ENCODE measurements at places on chromosomes 3 and 15.
A peak's percentile ranks its signal among the peaks of the same experiment; 100 is the strongest.

DNA sequence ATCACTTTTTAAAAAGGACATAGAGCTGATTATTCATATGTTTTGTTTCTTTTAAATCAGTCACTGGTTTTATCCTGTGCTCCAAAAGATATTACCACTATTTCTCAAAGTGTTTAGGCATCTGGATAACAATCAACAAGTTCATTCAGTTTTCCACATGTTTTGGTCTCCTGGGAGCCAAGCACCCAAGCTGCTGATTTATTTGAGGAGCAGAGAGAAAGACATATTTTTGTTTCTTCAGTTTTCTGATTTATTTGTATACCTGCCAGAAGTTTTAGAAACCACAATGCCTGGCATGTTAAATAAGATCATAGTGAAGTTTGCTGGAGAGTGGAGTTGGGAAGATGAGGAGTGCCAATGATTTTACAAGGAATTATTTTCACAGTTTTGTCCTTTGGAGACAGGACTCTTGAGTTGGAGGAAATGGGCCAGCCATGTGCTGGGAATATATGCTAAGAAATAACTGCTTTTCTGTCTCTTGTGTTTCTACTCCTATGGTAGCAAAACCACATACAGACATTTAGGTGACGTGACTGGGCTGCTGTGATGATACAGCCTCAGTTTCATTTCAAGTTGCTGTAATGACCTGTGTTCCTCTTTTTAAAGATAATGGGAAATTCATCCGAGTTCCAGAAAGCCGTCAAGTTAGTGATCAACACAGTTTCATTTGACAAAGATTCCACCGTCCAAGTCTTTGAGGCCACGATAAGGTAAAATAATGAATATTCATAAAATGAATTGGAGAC lies 11.7 kb downstream of the EDEM1 start:
- DNase-seq = no peak

DNA sequence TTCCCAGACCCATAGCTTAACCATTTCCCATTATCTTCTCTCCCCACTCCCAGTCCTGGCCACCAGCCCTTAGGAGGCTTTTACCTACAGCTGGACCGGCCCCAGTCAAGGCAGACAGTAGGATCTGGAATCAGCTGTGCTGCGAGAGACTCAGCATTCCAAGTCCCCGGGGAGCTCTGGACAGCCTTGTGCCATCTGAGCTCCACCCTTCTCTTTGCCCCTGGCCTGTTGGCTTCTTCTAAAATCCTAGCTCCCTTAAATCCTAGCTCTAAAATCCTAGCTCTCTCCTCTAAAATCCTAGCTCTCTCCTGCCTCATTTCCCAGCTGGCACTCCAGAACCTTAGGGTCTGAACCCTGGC lies 21.3 kb downstream of the MEGF11 start:
- DNase-seq = no peak

- DNase-seq = peak; percentile 76
Observed at GRCh38 chr3:40524568-40525285, at the start of gene ZNF621. Gene ZNF621, plus strand, starts transcription at chr3:40524960. Its CDS starts 881 bp downstream, at chr3:40525841.

- DNase-seq = peak; percentile 48
Observed at GRCh38 chr15:75834021-75834420, 9.2 kb upstream of the UBE2Q2 start.

- DNase-seq = no peak
Observed at GRCh38 chr15:92870010-92870591, 30.0 kb upstream of the CHD2 start.

GRCh38 chr3:72338942-72339669 lies 509.1 kb downstream of the SHQ1 start:
- DNase-seq = no peak

- DNase-seq = no peak
Observed at GRCh38 chr3:69252631-69253030, 130.2 kb upstream of the LMOD3 start.

- DNase-seq = no peak
Observed at GRCh38 chr3:173078525-173078924, 62.5 kb downstream of the SPATA16 start.

GRCh38 chr3:126517986-126518778 lies 609 bp upstream of the UROC1 start:
- no peak for DNase-seq

- no peak for DNase-seq
Observed at GRCh38 chr15:29031502-29032228, 145.9 kb downstream of the APBA2 start.

- peak; percentile 74 for DNase-seq
Observed at GRCh38 chr15:58463815-58464650, 32.2 kb downstream of the LIPC start.

GRCh38 chr15:80804970-80805495 lies 25.9 kb downstream of the CEMIP start:
- no peak for DNase-seq

DNA sequence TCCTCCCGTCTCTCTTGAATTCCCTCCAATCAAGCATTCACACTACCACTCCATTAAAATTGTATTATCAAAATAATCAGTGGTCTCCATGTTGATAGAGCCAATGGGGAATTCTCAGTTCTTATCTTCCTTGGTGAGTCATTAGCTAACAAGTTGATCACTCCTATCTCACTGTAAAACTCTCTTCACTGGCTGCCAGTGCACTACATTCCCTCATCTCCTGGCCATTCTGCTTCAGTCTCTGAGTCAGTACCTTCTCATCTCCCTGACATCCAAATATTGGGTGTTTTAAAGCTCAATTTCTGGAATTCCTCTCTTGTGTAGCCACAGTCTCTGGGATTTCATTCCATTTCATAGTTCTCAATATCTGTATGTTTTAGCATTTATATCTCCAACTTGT lies 175.2 kb downstream of the ALDH1A2 start:
- DNase-seq = no peak

DNA sequence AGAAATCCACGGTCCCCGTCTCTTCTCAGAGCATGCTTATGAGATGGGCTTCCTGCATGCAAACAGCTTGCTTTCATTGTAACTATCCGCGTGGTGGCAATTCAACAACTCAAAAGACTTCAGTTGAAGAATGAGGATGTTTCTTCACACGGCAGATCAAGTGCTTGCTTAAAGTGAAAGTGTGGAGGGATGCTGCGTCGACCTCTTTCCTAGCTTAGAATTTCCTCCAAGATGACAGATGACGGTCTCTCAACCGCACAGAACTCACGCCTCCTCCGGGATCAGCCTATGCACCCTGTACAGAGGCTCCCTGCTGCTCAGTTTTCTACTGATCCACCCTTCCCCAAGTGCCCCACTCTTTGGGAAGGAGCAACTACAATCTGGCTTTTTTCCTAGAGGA lies 47.8 kb downstream of the PCSK6 start:
- no peak for DNase-seq

DNA sequence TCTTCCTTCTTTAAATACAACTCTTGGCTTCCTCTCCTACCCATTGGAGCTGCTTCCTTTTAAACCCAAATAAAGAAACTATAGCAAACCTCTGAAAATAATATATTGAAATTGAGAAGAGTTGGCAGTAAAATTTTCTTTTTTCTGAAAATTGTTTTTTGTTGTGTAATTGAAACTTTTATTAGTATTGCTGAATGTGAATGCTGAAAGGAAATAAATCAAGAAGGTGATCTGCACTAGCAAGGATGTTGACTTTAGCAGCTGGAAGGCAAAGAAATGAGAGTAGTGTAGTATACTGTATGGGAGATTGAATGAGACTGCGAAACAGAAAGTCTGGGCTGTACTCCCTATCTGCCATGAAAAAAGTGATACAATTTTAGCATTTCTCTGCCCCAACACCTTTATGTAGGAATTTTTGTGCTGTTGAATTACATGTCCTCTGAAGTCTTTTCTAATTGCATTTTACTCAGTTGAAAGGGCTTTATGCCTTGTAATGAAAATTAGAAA lies 166.3 kb downstream of the DOCK3 start:
- DNase-seq = no peak

- DNase-seq = no peak
Observed at GRCh38 chr3:127395663-127396355, 108.0 kb upstream of the PRR20G start.

GRCh38 chr3:108008106-108008505 lies 82.7 kb downstream of the CD47 start:
- DNase-seq = no peak

DNA sequence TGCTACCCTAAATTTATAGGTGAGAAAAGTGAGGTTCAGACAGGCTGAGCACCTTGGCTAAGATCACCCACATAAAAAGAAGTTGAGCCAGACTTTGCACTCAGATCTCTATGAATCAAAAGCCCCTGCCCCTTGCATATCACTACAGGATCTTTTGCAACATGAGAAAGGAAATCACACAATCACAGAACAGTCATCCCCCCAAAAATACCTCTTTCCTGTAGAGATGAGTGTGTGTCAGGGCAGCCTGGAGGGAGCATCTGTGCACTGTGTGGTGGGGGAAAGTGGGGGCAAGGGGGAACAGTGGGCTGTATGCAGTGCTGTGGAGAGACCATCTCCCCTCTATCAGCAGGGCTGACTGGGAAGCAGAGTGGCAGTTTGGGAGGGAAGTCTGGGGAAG lies 46.6 kb downstream of the EPHB3 start:
- no peak for DNase-seq

- no peak for DNase-seq
Observed at GRCh38 chr15:34794590-34795206, 651 bp downstream of the ACTC1 start.

GRCh38 chr15:29142129-29142747 lies 127.4 kb downstream of the NSMCE3 start:
- no peak for DNase-seq

GRCh38 chr15:37015035-37015434 lies 85.3 kb downstream of the MEIS2 start:
- no peak for DNase-seq

DNA sequence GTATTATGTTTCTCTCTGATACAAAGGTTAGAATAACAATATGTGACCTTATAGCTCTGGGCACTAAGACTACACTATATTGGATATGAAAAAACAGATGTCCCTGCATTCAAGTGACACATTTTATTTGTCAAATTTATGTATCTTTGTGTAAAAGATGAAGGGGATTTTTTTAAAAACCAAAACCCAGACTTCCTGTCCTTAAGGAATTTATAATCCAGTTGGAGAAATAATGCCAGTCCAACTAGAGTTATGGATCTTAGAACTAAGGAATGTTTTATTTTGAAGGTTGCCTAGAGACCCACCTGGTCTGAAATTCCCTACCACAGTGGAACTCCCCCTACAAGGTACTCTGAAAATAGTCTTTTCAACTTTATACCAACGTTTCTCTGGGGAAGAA lies 33.3 kb upstream of the PIK3CB start:
- DNase-seq = no peak

DNA sequence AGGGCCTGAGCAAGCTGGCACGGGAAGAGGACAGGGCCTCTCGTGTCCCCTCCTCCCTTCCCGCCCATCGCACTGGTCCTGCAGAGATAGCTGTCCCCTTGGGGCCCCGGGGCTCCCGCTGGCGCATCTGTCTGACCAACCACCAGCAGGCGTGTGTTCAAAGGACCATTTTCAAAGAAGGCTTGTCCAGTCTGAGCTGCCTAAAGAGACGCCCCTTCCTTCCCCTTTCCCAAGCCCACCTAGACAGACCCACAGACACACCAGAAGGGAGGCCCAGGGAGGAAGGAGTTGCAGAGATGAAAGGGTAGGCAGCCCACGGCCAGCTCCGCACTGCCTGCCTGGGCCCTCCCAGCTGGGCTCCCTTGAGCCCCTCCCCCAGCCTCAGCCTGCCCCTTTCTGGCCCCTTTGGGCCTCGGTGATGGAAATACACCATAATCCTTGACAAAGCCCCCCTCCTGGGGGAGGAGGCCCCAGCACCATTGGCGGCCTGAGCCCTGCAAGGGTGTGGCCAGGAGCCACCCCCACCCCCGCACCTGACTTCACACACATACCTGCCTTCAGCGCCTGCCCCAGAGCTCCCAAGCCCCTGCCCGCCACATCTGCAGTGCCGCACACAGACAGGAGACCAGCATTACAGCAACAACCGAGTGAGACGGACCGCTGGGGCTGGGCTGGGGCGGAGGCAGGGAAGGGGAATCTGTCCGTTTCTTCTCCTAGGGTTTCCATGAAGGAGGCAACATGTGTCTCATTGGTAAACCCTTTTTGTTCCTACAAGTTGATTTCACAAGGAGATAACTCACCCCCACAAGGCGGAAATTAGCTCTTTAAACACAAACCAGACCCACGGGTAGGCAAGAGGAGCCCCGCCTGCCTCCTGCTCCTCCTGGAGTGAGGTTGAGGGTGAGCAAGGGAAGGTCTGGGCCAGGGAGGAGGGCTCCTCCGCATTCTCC lies at the start of gene STRA6:
Gene STRA6, minus strand, starts transcription at position 336 of the 950 bp plus-strand sequence. CDS start 520 bp downstream, outside the sequence.
- DNase-seq = no peak

GRCh38 chr3:121836064-121836463 lies 1.1 kb downstream of the EAF2 start:
- no peak for DNase-seq

DNA sequence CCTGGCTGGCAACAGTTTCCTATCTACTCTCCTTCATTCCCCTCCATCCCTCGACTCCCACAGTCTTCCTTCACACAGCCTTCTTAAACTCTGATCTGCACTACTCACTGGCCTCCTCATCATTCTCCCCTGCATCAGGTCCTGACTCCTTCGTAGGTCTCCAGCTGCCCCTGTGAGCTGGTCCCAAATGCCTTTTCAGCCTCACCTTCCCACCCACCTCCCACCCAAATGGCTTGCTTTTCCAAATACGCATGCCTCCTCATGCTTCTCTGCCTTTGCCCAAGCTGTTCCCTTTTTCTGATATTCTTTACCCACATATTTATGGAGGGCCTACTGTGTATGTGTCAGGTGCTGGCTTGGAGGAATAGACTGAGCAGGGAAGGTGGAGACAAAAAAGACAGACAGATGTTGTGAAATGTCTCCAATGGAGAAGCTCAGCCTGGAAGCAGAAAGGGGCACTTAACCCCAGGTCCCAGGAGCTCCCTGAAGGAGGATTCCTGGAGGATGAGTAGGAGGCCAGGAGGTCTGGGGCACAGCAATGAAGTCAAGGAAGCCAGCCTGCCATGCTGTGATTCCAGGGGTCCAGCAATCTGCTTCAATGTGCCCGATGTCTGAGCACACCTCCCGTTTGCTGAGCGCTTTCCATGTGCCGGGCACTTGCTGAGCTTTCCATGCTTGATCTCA lies 252.2 kb downstream of the SHQ1 start:
- DNase-seq = no peak

- peak; percentile 57 for DNase-seq
Observed at GRCh38 chr3:114454551-114455251, 160.9 kb downstream of the TIGIT start.

- no peak for DNase-seq
Observed at GRCh38 chr3:182105875-182106274, 394.1 kb downstream of the SOX2 start.
